ENCODE measurements at places on chromosomes 4 and X.

DNA sequence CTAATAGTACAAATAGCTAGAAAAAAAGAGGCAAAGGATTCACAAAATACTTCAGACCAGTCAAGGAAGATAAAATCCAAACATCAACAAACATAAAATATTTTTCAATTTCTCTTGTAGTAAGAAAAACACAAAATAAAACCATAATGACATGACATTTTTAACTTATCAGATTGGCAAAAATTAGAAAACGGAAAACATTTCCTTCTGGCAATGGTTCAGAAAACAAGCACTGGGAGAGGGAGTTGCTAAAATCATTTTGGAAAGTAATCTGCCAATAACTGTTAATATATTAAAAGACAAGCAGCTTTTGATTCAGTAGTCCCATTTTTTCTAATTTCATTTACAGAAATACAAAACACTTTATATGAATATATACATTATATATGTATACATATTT, 26.1 kb downstream of the TKTL2 start:
- no peaks in the 10 kb centered on the region for H3K36me3 ChIP-seq
- no peak overlapping the region for H3K4me3 ChIP-seq
- H3K4me1 ChIP-seq: no peaks in the 10 kb centered on the region
- H3K27ac ChIP-seq: no peak overlapping the region
- H3K27me3 ChIP-seq: no peaks in the 10 kb centered on the region

- H3K36me3 ChIP-seq: no peaks in the 10 kb centered on the region
- no peak for DNase-seq
- no peak overlapping the region for H3K27ac ChIP-seq
- no peaks in the 10 kb centered on the region for H3K4me1 ChIP-seq
- H3K4me3 ChIP-seq: no peak overlapping the region
- no peaks in the 10 kb centered on the region for H3K27me3 ChIP-seq
Observed at GRCh38 chrX:136395271-136395670, 92.5 kb upstream of the BRS3 start.

GRCh38 chr4:37891260-37892159, 626 bp downstream of the TBC1D1 start:
- no peaks in the 10 kb centered on the region for H3K27me3 ChIP-seq
- peak; percentile 16 for DNase-seq
- H3K36me3 ChIP-seq: no peaks in the 10 kb centered on the region
- peaks cover 27% of the 10 kb centered on the region for H3K4me1 ChIP-seq
- peak overlapping the region; percentile 39 for H3K27ac ChIP-seq

DNA sequence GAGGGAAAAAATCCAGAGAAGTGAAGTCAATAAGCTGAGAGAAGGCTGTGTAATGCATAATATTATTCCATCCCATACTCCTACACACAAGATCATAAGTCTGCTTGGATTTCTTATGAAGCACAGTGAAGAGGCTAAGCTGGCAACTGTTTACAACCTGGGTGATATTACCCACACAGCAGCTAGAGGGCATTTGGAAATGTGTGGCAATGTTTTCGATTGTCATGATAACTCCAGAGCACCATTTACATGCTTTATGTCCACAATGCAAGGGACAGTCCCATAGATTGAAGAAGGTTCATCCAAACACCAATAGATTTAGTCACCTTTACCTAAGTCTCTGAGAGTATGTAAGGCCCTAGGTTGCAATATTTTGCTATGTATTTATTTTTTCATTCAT, 412.2 kb downstream of the PPP3CA start:
- H3K4me3 ChIP-seq: no peak overlapping the region
- no peak overlapping the region for H3K27ac ChIP-seq
- H3K4me1 ChIP-seq: no peaks in the 10 kb centered on the region
- DNase-seq: no peak

GRCh38 chr4:38192516-38192915, 232.3 kb downstream of the PTTG2 start:
- no peaks in the 10 kb centered on the region for H3K4me1 ChIP-seq
- H3K27me3 ChIP-seq: no peaks in the 10 kb centered on the region
- no peak overlapping the region for H3K4me3 ChIP-seq
- H3K27ac ChIP-seq: no peak overlapping the region
- DNase-seq: no peak

DNA sequence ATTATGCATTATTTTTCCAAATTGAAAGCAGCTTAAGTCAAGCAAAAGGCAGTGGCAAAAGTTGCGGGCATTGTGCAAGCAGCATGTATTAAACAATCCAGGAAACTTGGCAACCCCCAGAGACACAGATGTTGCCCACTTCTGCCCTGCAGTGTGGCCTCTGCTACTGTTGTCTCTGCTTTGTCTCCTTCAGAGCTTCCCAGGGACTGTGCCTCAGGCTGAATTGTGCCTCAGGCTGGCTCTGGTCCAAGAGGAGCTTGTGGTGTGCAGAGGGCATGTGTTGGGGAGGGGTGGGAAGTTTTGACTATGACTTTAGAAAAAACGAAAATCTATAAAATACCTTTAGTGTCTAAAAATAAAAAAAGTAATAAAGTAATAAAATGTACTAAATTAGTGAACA, 201.4 kb downstream of the CCSER1 start:
- H3K27me3 ChIP-seq: no peaks in the 10 kb centered on the region
- no peak overlapping the region for H3K4me3 ChIP-seq

DNA sequence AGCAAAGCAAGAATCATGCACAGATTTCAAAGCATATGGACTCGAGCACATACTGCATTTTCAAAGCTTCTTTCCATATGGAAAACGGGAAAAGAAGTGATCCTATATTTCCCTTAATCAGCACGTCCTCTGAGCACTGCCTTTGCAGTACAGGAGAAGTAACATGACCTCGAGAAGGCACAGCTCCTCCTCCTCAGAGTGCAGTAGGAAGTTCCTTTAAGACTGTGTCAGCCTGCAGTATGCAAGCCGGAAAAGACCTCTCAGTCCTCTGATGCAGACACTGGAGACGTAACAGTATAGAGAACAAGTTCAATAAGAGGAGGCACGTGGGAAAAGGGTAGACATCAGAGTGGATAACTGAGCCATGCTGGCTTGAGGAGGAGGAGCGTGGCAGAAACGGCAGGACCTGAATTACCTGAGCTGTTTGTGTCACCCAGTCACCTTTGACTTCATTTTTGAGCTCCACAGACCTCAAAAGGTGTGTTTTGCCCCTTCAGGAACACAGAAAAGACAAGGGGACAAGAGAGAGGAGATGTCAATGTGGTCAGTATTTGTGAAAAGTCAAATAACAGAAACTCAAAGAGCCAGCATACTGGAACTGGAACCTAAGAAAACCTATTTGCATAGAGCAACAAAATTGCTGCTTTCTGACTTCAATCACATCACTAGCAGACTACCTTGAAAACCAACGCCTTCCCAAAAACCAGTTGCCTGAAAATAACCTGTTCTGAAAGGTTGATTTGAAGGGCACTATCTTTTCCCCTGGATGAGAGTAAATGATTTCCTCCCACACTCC, 20.8 kb downstream of the IRF2 start:
- H3K27me3 ChIP-seq: no peaks in the 10 kb centered on the region
- H3K4me3 ChIP-seq: no peak overlapping the region
- peaks cover 23% of the 10 kb centered on the region for H3K4me1 ChIP-seq
- peak overlapping the region; percentile 54 for H3K27ac ChIP-seq
- no peak for DNase-seq

DNA sequence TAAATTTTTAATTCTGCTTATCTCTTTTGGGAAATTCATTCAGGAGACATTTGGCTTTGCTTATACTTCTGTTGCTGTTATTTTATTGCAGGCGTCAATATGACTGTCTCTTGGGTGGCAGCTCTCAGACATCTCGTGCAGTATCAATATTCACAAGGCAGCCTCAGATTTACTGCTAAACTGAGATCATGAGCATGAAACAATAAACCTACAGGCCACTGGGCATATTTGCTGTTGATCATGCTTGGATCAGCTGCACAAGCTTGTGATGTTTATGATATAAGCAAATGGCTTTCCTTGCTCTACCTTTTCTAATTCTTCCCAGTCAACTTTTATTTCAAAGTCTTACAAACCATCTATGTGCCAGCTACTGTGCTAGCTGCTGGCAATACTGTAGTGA, 39.2 kb downstream of the TSPAN5 start:
- no peak overlapping the region for H3K27ac ChIP-seq
- no peaks in the 10 kb centered on the region for H3K36me3 ChIP-seq
- DNase-seq: no peak
- H3K27me3 ChIP-seq: no peaks in the 10 kb centered on the region

- DNase-seq: no peak
- no peak overlapping the region for H3K4me3 ChIP-seq
- no peaks in the 10 kb centered on the region for H3K36me3 ChIP-seq
- no peaks in the 10 kb centered on the region for H3K27me3 ChIP-seq
Observed at GRCh38 chr4:125734504-125734903, 419.7 kb downstream of the FAT4 start.

DNA sequence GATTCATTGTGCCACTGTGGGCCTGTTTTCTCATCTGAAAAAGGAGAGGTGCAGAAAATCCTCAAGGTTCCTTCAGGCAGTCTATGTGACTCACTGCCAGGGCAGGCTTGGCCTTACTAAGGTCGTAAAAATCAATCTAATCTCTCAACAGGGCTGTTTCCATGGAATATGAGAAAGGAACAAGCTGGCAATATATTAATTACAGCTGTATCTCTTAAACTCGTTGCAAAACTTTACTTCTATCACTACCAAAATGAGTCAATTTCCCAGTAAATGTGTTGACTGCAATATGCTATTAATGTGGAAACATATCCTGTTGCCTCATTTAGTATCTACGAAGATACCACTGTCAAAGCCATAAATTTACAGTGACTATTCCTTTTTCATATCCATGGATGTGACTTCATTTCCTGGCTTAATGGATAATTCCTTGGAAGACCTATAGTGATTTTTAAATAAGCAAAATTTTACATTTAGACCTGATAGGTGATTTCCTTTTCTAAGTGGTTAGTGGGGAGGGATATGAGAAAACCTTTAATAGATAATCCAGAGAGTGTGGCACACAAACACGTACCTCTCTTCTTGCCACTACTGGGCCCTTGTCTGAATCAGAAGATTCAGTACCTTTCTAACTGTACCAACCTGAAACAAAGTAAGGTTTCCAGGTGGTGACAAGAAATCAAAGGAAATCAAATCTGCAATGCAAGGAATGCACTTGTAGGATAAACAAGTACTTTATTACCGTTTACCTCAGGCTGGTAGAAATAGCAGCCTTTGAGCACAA, 127.4 kb upstream of the FTHL17 start:
- H3K36me3 ChIP-seq: no peaks in the 10 kb centered on the region
- no peak overlapping the region for H3K27ac ChIP-seq
- DNase-seq: no peak
- no peak overlapping the region for H3K4me3 ChIP-seq
- no peaks in the 10 kb centered on the region for H3K4me1 ChIP-seq
- H3K27me3 ChIP-seq: no peaks in the 10 kb centered on the region

- H3K36me3 ChIP-seq: no peaks in the 10 kb centered on the region
- H3K27me3 ChIP-seq: peaks cover 46% of the 10 kb centered on the region
- peak; percentile 85 for DNase-seq
- H3K27ac ChIP-seq: peak within 1 kb of the TSS; percentile 89
- peaks cover 7% of the 10 kb centered on the region for H3K4me1 ChIP-seq
Observed at GRCh38 chr4:151325111-151325948, at the start of gene SH3D19. Gene SH3D19 (minus strand): TSS chr4:151325605. CDS start chr4:151325352, 253 bp downstream.

- peak overlapping the region; percentile 74 for H3K4me3 ChIP-seq
- peak overlapping the region; percentile 97 for H3K27ac ChIP-seq
Observed at GRCh38 chr4:139455126-139455538, 1.2 kb downstream of the RAB33B start.

DNA sequence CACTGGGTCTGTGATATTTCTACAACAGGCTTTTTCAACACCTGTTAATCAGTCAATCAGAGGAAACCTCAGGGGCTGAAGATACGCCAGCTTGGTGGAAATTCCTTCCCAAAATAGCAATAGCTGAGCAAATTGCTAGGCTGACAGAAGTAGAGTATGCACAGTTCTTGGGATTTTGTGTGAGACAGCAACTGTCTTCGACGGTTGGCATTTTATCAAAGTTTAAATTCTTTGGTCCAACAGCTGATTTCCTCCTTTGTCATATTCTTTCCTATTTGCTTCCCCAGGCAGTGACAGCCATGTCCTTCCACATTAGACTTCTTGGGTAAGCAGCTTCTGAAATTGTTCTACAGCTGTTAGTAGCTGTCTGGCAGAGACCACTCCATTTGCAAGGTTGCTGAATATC, 8.0 kb upstream of the PALLD start:
- no peaks in the 10 kb centered on the region for H3K27me3 ChIP-seq
- H3K36me3 ChIP-seq: no peaks in the 10 kb centered on the region
- no peak overlapping the region for H3K27ac ChIP-seq
- no peaks in the 10 kb centered on the region for H3K4me1 ChIP-seq
- H3K4me3 ChIP-seq: no peak overlapping the region

GRCh38 chr4:39699687-39700409, 1.9 kb downstream of the UBE2K start:
- H3K4me1 ChIP-seq: peaks cover 41% of the 10 kb centered on the region
- H3K36me3 ChIP-seq: peaks cover 11% of the 10 kb centered on the region

- no peak overlapping the region for H3K27ac ChIP-seq
- H3K4me3 ChIP-seq: no peak overlapping the region
- no peaks in the 10 kb centered on the region for H3K4me1 ChIP-seq
- no peak for DNase-seq
Observed at GRCh38 chr4:121370729-121371325, 10.0 kb downstream of the QRFPR start.

GRCh38 chrX:46722742-46723568, 36.0 kb downstream of the SLC9A7 start:
- H3K4me1 ChIP-seq: no peaks in the 10 kb centered on the region
- no peaks in the 10 kb centered on the region for H3K36me3 ChIP-seq
- no peaks in the 10 kb centered on the region for H3K27me3 ChIP-seq
- no peak overlapping the region for H3K4me3 ChIP-seq
- DNase-seq: no peak

DNA sequence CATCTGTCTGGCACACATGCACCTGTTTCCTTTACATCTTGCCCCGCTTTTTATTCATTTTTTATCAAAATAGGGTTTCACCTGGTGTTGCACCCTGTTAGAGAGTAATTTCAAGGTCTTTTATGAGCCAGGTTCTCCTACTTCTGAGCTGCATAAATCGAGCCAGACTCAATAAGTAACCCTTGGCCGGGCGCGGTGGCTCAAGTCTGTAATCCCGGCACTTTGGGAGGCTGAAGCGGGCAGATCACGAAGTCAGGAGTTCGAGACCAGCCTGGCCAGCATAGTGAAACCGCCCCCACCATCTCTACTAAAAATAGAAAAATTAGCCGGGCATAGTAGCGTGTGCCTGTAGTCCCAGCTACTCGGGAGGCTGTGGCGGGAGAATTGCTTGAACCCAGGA, 1.0 kb upstream of the PPP2R3B start:
- peak overlapping the region; percentile 64 for H3K4me3 ChIP-seq
- no peak for DNase-seq
- no peaks in the 10 kb centered on the region for H3K27me3 ChIP-seq
- peak overlapping the region; percentile 98 for H3K27ac ChIP-seq

- H3K27me3 ChIP-seq: no peaks in the 10 kb centered on the region
- no peak overlapping the region for H3K27ac ChIP-seq
- no peak overlapping the region for H3K4me3 ChIP-seq
- H3K4me1 ChIP-seq: no peaks in the 10 kb centered on the region
- no peaks in the 10 kb centered on the region for H3K36me3 ChIP-seq
- no peak for DNase-seq
Observed at GRCh38 chrX:86887341-86887740, 630.3 kb upstream of the KLHL4 start.

- no peaks in the 10 kb centered on the region for H3K36me3 ChIP-seq
- no peaks in the 10 kb centered on the region for H3K27me3 ChIP-seq
- no peak for DNase-seq
Observed at GRCh38 chrX:24231131-24231540, 81.6 kb downstream of the ZFX start.

- no peaks in the 10 kb centered on the region for H3K27me3 ChIP-seq
- DNase-seq: no peak
- no peak overlapping the region for H3K4me3 ChIP-seq
- no peak overlapping the region for H3K27ac ChIP-seq
Observed at GRCh38 chrX:14697451-14697850, 168.1 kb downstream of the GLRA2 start.

GRCh38 chr4:111630705-111631104, 514.5 kb upstream of the FAM241A start:
- H3K4me1 ChIP-seq: no peaks in the 10 kb centered on the region
- H3K4me3 ChIP-seq: no peak overlapping the region
- DNase-seq: no peak
- H3K36me3 ChIP-seq: no peaks in the 10 kb centered on the region
- H3K27me3 ChIP-seq: peaks cover 9% of the 10 kb centered on the region
